ENCODE measurements at places on chromosomes 11 and 22.

- peak; percentile 10 for DNase-seq
Observed at GRCh38 chr11:34633990-34634693, 13.2 kb downstream of the EHF start.

- DNase-seq = peak; percentile 58
Observed at GRCh38 chr11:11265994-11266606, 87.0 kb downstream of the CSNK2A3 start.

DNA sequence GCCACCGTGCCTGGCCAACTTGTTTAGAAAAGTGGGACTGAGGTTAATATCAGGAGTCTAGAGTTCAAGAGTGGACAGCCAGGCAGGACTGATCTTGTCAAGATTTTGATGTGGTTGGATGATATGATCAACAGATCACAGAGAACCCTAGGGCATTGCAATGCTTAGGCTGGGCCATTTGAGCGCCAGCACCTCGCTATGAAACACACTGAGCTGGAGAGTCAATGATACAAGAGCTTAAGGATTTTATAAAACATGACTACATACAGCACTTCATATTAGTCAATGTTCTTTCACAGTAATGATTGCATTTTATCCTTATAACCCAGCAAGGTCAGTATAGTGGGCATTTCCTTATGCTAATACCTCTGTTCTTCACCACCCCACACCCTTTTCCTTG is 15.4 kb upstream of the PEX26 start:
- DNase-seq = no peak

GRCh38 chr22:20532256-20532993 is 25.0 kb downstream of the MED15 start:
- no peak for DNase-seq

DNA sequence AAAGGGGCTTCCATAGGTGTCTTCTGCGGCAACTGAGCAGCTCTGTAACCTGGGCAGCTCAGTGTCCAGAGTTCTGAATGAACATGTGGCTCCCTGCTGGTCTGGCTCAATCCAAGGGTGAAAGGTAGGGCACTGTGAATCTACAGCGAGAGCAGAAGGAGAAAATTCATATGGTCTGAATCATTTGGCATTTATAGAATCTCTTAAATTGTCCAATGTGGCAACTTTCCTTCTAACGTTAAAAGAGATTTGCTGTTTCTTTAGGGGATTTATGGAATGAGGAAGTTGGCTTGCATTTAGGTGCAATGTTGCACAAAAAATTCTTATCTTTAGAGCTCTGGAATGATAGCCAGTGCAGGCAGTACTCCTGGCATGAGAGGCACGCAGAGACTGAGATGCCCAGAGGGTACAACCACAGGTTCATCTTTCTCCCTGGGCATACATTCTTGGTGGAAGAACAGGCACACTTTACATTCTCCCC is 17.0 kb downstream of the ATXN10 start:
- DNase-seq = no peak

GRCh38 chr11:4551346-4551979 is 6.5 kb downstream of the OR52M1 start:
- DNase-seq = no peak

DNA sequence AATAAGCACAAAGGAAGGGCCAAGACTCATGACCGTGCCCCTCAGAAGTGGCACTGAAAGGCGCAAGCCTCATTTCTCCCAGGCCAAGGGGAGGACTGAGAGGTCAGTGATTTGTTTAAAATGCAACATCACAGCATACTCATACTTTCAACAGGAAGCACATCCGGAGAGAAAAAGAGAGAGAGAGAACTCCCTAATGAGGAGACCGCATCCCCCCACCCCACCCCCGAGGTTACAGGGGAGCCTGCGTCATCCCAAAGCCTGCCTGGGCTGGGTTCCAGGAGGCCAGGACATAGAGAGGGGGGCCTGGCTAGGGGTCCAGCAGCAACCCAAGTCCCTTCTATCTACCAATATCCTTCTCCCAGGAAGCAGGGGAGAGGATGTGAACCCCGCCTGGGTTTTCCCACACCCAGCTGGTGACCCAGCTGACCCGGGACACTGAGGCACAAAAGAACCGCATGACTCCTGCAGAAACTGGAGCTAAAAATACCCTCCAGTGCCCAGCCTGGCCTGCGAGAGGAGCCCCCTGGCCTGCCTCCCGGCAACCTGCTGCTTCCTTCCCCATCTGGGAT is 3.8 kb downstream of the CSNK1E start:
- DNase-seq = peak; percentile 44

DNA sequence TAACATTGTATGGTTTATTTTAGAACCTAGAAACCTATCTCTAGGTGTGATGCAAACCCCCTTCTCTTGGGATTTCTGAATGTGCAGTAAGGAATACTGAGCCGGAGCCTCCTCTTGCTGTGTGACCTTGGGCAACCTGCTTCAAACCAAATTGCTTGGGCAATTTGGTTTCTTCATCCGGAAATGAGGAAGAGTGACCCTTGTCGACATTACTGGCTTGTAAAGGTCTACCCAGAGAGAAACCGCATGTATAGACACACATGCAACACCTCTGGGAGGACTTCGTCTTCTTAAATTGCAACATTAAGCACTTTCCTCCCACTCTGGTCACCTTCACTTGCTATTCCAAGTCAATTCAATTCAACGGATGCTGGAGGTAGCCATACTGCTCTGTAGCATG is 19.6 kb upstream of the TP53I11 start:
- DNase-seq = no peak

DNA sequence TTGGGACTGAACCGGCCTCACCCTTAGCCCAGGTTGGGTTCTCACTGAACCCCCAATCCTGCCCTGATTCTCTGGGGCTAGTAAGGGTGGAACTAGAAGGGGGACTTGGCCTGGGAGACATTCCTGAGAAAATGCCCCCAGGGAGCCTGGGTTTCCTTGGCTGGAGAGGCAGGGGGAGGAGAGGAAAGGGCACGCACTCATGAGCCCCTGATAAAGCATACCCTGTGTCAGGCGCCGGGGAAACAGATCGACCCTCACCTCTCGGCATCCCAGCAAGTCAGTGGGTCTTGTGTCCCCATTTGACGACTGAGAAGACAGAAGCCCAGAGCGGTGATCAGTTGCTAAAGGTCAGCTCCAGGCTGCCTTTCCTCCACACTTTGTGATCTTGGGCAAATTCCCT is 47.7 kb upstream of the RTL6 start:
- no peak for DNase-seq

GRCh38 chr11:115087791-115088190 is 409.5 kb downstream of the NXPE2 start:
- DNase-seq = no peak

DNA sequence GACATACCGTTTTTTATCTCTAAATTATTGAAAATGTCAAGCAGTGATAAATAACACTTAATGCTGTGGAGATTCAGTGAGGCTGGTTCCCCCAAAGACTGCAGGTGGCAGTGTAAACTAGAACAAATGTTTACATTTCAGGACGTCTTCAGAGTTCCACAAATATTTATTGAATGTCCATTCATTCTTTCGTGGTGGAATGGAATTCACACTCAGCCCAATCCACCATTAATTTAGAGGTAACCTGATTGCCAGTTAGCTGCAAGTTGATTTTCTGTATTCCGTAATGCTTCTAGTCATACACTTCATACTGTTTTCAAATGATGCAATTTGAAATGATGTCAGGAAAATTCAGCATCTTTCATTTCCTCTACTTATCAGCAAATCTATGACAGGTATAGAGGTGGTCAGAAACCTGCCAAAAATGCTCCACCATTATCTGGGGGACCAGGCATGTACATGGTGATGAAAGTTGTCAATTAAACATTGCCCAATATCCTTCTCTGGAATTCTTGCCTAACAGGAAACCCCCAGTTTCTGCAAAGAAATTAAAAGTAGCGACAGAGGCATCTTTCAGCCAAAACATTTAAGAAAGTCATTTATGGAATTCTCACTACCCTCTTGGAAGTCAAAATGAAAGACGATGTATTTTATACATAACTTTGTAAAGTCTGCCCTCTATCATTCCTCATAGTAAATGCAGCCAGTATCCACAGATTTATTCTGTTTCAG is 94.3 kb upstream of the BMAL1 start:
- DNase-seq = peak; percentile 5

DNA sequence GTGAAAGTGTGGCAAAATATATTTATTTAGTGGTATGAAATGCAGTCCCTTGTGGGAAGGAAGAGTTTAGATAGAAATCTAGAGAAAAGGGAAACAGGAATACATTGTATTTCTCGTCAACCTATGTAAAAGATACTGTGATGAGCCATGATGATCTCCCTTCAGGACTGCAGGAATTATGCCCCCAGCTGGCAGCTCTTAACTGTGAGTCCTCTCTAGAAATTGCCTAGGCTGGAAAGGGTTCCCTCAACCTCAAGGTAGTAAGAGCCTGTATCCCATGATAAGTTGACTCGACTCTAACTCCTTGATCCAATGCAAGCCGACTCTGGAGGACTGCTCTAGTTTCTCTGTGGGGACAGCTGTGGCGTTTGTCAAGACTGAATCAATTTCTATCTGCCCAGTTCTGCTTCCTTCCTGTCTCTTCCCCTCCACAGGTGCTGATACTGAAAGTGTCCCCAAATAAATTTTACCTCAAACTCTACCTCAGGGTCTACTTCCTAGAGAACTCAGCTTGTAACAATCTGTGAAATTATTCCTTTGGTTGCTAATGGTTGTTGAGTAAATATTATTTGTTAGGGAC is 897.3 kb downstream of the METTL15 start:
- DNase-seq = no peak

Data from RPMI8226 (cell line).